ENCODE measurements at places on chromosomes 2 and 18.
A peak's percentile ranks its signal among the peaks of the same experiment; 100 is the strongest.

DNA sequence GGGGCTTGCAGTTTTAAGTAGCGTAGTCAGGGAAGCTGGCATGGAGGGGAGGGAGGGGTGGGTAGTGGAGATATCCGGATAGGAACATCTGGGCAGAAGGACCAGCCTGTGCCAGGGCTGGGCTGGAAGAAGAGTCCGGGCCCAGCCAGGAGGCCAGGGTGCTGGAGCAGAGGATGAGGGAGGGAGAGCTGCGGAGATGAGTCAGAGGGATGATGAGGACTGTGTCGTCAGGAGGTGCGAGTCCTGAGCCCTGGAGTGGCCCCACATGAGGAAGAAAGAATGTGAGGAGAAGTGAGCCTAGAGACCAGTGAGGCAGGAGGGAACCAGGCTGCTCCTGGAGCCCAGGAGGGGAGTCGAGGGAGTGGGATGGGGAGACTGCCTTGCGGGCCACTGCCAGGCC, 82.4 kb downstream of the CTIF start:
- DNase-seq: no peak

GRCh38 chr2:6027066-6027465, 334.9 kb downstream of the SOX11 start:
- no peak for DNase-seq

DNA sequence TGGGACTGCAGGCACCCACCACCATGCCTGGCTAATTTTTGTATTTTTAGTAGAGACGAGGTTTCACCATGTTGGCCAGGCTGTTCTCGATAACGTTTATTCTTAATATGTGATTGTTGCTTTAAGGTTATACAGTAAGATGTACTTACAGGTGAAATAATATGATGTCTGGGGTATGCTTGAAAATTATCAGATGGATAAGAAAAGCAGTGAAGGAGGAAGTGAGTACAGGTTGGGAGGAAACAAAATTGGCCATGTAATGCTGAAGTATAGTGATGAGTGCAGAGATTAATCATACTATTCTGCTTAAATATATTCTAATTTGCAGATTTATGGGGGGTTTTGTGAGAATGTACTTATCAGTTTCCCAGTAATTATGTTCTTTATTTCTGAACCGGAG, 3.0 kb downstream of the GCC2 start:
- DNase-seq: no peak

GRCh38 chr18:42931491-42931890, 184.0 kb downstream of the RIT2 start:
- no peak for DNase-seq

- DNase-seq: no peak
Observed at GRCh38 chr2:35891528-35891927, 464.1 kb upstream of the CRIM1 start.

GRCh38 chr2:29940706-29941105, 19.3 kb upstream of the ALK start:
- DNase-seq: no peak

DNA sequence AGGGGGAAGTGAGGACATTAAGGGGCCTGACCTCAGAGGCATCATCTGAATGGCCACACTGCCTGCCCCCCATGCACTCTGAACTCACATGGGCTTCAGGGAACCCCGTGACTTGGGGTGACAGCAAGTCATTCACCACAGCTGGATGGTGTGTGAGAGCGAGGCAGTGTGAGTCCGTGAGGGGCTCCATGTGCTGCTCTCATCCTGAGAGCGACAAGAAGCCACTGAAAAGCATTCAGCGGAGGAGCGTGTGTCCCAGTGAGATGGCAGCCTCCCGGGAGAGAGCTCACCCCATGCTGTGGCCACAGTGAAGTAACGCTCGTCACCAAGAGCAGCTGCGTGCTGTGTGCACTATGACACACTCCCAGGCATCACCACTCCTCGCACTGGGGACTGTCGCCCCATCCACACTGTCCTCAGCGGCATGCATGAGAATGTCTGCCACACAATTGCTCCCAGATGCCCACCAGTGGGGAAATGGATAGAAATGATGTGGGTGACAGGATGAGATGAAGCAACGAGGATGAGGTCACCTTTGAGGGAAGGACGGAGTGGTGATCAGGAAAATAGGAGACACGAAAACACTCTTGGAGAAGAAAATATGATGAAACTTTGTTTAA, 213.0 kb upstream of the RAB6C start:
- DNase-seq: no peak

DNA sequence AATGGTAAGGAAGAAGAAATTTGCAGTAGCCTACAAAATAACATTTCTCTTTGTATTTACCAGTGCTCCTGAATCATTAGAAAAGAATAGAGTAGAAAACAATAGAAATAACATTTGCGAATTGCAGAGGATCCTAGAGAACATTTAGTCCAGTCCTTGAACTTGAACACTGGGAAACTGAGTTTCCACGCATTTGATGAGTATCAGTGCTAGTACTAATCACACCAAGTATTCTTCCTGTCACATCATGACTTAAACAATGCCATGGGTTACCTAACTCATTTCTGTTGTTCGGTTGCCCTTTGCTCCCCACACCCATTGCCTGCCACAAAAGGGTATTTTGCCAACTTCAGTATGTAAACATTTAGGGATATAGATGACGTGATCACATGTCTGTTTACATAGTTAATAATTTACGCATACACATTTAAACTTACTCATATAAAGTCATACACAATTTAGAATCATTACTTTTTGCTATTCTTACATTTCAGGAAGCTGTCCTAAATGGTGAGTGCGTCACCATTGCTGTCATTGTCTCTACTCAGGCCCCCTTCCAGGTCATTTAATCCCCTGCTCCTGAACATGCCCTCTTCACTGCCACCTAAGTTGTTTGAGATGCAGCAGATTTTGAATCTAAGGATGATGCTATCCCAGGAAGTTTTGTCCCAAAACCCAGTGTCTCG, 42.3 kb downstream of the CRIM1 start:
- DNase-seq: no peak

- no peak for DNase-seq
Observed at GRCh38 chr2:174683392-174683759, 80.9 kb downstream of the CHRNA1 start.

DNA sequence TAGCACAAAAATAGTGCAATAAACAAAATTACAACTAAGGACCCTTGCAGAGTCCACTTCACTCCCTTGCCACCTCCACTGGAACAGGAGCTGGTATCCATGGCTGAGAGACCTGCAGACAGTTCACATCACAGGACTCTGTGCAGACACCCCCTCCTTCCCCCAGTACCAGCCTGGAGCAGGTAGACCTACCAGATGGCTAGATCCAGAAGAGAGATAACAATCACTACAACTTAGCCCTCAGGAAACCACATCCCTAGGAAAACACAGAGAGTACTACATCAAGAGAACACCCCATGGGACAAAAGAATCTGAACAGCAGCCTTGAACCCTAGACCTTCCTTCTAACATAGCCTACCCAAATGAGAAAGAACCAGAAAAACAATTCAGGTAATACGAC, 49.8 kb downstream of the FBXO15 start:
- no peak for DNase-seq

- no peak for DNase-seq
Observed at GRCh38 chr2:23106242-23106785, 278.7 kb upstream of the KLHL29 start.

GRCh38 chr2:25041928-25042320, at the start of gene EFR3B:
Gene EFR3B (plus strand): TSS chr2:25042076. CDS start chr2:25042313, 237 bp downstream.
- DNase-seq: peak; percentile 65

- DNase-seq: no peak
Observed at GRCh38 chr2:19649785-19650380, 251.9 kb downstream of the TTC32 start.

- no peak for DNase-seq
Observed at GRCh38 chr2:204625135-204625534, 79.9 kb downstream of the PARD3B start.

DNA sequence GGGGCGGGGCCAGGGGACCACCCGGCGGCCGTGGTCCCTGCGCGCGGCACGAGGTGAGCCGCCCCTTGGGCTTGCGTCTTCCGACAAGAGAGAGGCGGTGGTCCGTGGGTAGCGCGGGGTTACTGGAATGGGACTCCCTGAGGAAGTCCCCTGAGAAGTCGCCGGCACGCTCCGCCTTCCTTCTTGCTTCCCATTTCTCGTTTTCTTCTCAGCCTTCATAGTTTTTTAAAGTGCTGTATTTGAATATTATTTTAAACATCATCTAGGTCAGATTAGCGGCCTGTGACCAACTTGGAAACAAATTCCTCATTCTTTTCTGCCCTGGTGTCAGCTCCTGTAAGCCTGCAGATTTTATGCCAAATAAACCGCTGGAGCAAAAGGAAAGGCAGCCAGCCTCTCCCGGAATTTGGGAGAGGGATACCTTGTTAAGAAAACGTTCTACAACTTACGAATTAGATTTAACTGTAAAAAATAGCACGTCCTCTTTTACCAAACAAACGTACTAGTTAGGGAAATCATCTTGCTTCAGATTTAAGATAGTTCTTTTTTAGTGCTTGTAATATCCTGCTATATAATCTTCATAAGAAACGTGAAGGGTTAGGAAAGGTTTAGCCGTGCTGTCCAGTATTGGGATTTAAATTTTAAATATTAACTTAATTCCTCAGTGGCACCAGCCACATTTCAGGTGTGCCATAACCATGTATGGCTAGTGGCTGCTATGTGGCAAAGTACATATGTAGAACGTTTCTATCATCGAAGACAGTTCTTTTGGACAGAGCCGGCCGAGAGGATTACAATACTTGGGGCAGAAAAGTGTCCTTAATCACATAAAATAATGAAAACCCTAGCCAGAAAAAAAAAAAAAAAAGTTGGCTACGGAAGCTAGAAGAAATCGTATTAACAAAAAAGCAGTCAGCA, 628 bp upstream of the PTPN2 start:
- DNase-seq: no peak

GRCh38 chr18:35711227-35711626, 129.7 kb downstream of the GALNT1 start:
- no peak for DNase-seq

DNA sequence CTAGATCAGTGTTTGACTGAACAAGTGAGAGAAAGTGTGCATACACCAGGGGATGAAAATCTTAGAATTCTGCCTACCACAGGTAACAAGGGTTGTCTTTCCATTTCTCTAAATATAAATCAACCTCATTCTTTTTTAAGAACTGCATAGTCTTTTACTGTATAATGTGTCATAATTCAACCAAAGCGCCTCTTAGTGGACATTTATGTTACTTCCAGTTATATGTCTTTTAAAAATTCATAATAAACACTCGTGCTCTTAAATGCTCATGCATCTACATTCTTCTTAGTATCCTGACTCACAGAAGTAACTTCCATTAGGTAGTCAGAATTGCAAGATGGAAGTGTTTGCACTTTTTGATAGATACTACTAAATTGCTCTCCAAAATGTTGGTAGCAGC, 76.2 kb downstream of the CHRNA1 start:
- no peak for DNase-seq

- DNase-seq: no peak
Observed at GRCh38 chr2:137467246-137467862, 496.9 kb upstream of the HNMT start.

DNA sequence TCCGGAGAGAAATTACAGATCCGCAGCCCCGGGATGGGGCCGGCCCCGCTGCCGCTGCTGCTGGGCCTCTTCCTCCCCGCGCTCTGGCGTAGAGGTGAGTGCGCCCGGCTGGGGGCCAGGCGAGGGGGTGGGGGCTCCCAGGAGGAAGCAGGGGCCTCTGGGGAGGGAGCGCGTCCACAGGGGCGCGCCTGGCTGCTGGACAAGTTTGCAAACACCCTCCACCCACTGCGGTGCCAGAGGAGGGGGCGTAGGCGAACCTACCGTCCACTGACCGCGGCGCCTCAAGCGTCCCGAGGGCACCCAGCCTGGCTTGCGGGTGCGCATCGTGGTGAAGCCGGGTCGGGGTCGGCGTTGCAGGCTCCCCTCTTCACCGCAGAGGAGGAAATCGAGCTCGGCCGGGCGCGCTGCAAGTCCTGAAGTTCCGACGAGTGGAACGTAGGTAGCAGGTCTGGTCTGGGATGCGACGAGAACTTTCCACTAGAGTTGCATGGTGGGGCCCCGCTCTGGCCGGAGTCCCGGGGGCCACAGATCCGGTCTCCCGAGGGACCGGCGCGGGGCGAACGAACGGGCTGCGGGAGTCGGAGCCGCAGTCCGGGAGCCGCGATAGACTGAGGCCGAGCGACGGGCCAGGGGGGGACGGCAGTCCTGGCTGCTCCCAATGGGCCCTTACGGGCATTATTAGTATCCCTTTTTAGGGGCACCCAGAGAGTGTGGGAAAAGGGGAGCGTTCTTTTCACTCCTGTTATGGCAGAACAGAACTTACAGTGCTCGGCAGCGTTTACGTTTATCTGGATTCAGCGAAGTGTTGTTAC, 502 bp downstream of the MERTK start:
- no peak for DNase-seq

DNA sequence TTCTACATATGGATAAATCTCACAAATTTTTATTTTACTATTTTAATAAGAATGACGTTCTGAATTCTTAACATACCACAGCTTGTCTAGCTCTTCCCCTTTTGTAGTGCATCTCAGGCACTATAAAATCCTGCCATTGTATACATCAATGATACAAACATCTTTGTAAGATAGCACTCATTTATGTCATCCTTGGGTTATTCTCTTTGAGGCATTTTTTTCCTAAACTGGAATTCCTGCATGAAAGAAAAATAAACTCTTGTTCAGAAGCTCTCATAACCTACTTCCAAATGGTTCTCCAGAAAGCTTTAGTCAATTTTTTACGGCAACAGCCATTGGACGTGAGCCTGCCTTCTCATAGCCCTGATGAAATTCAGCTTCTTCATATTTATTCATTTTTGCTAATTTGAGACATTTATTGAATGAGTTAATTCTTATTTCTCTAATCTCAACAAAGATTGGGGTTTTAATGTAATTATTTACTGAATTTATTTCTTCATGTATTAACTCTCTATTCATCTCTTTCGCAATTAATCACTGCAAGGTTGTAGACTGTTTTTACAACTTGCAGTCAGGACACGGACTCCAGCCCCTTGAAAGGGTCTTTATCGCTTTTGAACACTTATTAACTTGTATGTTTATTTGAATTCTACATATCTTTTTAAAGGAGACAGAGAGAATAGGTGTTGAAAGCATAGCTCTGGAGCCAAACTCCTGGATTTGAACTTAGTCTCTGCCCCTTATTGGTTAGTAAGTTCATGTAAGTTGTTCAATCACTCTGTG, 57.6 kb upstream of the PARD3B start:
- no peak for DNase-seq

DNA sequence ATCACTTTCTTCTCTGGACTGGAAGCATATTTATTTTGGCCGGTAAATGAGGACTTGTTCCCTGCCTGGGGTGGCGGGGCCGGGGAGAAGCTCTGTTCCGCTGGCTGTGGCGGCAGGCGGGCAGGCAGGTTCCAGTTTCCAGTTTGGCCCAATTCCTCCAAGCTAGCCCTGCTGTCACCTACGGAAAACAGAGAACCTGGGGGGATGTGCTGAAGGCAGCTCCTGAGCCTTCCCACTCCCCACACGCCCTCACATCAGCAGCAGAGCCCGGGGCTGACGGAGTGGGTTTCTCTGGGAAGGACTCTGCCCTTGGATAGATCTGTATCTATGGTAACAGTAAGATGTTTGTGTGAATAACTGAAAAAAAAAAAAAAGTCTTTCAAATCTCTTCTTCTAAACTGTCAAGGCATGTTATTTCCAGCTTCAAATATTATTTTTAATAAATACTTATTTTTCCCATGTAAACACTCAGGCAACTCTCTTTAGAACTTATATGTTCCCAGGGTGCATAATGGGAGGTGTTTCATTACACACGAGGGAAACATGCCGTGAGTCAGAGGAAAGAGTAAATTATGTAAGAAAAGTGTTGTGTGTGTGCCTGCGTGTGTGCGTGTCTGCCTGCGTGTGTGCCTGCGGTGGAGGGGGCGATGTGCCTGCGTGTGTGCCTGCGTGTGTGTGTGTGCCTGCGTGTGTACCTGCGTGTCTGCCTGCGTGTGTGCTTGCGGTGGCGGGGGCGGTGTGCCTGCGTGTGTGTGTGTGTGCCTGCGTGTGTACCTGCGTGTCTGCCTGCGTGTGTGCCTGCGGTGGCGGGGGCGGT, 116.1 kb upstream of the ZNF516 start:
- DNase-seq: no peak
